HCT116 (cell line): ENCODE measurements at places on chromosomes 2 and 18. TPM values are rescaled to one million over a fixed set of nuclear protein-coding genes. Genes with fewer than 3 reads are reported as not detected.

The PROM2 gene
- total RNA-seq, result 11.9 TPM

The TMEM178A gene
- 1.3 TPM for total RNA-seq

The ATP6V1C2 gene
- total RNA-seq, result 2.0 TPM

The LBX2 gene
- total RNA-seq, result 10.1 TPM

The LOXL3 gene
- total RNA-seq, result 4.1 TPM

The BOK gene
- total RNA-seq, result 41.5 TPM

The RBM44 gene
- total RNA-seq, result 0.54 TPM

The BIN1 gene
- total RNA-seq, result 31.8 TPM

The ALKAL2 gene
- not detected for total RNA-seq

The CAPN14 gene
- not detected for total RNA-seq

The RNU2-63P gene
- total RNA-seq, result 7.4 TPM

The COBLL1 gene
- 3.6 TPM for total RNA-seq
